HT1080 (cell line): ENCODE measurements at places on chromosomes 7 and 10. TPM values are rescaled to one million over a fixed set of nuclear protein-coding genes. Genes with fewer than 3 reads are reported as not detected.

DNA sequence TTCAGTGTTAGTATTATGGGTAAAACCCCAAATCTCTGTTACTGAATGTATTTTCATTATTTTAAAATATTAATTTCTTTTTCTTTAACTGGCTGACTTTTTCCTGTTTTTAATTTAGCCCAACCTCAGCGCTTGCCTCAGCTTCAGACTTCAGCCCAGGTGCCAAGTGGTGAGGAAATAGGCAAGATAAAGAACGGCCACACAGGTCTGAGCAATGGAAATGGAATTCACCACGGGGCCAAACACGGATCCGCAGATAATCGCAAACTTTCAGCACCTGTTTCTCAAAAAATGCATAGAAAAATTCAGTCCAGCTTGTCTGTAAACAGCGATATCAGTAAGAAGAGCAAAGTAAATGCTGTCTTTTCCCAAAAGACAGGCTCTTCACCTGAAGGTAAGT is 57.5 kb downstream of the MDFIC start:
- peak; percentile 4 for DNase-seq

DNA sequence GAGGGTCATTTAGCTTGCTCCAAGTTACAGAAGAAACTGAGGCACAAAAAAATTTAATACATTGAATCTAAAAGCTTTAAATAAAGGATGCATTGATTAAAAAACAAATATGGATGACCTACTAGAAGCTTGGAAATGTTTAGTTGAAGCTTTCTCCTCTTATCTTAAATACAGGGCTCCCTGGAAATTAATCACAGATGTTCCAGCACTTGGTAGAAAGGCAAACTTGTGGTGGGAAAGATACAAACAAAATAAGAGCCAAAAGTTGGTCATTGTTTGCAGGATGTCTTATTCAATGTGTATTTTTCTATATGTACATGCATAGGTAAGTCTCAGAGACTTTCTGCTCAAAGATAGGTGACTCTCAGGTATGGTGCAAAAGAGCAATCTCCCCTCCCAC is 40.7 kb upstream of the LYZL1 start:
- DNase-seq, result no peak

- no peak for DNase-seq
Measured at GRCh38 chr7:2475678-2476015, 551 bp downstream of the GRIFIN start.

DNA sequence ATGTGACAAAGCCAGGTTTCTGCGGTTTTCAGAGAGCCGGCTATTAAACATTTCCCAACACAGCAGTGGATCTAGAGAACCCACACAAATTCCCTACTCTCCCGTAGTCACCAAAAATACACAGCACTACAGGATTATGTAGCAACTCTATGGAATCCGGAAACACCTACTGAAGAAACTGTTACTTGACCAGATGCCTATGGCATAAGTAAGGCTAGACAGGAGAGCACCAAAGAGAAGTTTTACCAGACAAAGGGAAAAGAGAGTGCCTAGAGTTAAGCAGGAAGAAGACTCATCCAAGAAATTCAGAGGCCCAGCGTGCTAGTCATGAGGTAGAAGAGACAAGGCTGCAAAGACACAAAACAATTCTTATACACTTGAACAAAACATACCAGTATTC is 321.1 kb downstream of the PARD3 start:
- DNase-seq, result peak; percentile 92

DNA sequence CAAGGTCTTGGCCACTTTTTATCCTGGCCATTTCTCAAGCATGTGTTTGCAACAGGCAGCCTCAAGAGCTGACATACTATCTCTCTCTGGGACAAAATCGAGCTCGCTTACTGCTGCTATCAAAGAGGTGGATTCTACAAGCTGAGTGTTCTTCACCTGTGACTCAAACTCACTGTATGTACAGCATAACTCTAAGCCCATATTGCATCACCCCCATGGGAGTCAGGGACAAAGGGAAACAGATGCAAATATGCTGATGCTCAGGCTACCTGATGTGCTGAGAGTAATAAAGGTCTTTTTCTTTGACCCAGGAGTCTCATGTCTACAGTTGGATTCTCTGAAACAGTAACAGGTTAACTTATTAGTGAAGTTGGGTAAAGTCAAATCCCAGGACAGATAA is 45.2 kb downstream of the PCLO start:
- no peak for DNase-seq

GNAT3 gene
- not detected in 2 replicates for total RNA-seq

OR2A42 gene
- not detected in 2 replicates for total RNA-seq

NUTM2E gene
- total RNA-seq, result not detected in 2 replicates

LLCFC1 gene
- total RNA-seq, result not detected in 2 replicates
